Stimulated activated CD4-positive, alpha-beta T cell treated with anti-CD3 and anti-CD28 coated beads, Interleukin-1b, Interleukin-23, amount 100 ng/mL, for 1 hour (primary cell): ENCODE measurements at places on chromosomes 6 and 20.

DNA sequence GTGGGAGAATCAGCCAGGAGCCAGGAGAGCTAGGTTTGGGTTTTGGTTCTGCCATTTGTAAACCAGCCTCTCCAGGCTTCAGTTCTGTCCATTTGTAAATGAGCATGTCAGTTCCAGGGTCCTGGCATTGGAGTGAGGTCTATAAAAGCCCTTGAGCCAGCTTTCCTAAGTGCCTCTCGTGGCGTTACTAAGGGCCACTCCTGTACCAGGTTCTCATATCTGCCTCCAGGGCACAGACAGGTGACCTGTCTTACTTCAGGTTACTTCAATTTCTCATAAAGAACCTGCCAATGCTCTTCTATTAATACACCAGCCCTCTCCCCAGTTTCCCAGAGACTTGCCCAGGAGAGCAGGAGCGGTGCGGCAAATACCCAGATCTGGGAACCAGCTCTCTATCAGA lies 101.9 kb downstream of the VEGFA start:
- DNase-seq, result no peak

DNA sequence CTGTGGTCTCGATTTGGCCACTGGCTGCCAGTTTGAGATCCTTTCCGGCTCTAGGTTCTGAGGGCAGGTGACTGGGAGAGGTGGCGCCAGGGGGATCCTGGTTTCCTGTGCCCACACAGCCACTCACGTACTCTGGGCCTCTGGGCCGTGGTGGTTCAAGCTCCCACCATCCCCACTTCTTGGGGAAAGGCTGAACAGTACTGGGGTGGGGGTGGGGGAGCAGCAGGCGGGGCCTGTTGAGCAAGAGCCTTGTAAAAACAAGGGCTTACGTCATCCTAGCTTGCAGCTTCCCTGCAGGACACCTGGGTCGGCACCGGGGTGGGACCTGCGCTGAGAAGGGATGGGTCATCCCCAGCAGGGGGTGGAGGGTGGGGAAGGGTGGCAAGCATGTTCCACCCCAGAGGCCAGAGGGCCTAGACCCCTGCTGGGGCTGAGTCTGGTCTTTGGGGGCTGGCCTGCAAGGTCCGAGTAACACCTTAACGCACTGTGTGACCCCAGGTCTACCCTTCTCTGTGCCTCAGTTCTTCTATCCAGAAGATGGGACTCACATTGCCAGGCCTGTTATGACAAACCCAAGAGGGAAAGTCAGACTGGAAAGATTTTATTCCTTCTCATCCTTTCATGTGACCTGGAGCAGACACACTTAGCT lies 3.1 kb upstream of the CEBPB start:
- no peak for DNase-seq

DNA sequence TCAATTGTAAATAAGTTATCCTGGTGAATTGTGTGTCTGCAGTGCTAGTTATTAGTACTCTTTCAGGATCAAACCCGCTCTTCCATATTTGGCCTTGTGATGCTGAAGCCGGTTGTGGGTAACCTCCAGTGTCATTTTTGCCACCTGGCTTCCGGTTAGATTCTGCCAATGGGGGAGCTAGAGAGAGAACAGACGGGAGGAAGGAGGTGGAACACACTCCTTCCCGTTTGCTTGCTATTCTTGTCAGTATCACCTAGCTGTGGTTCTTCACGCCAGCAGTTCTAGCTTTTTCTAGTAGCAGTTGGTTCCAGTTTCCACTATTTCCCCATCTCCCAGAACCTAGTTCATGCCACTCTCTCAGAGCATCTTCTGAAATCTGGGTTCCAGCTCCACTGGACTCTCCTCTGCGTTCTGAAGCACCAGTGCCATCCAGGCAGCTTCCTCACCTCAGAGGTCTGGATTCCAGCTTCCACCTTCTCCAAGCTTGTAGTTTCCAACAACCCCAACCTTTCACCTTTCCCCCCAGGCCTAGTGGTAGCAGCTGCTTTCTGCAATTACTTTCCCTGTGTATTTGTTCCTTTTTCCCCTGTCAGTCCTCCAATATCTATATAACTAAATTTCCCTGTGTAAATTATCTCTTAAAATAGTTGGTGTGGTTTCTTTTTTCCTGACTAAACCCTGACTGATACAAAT lies 46.9 kb upstream of the LOC128125822 start:
- DNase-seq, result no peak

DNA sequence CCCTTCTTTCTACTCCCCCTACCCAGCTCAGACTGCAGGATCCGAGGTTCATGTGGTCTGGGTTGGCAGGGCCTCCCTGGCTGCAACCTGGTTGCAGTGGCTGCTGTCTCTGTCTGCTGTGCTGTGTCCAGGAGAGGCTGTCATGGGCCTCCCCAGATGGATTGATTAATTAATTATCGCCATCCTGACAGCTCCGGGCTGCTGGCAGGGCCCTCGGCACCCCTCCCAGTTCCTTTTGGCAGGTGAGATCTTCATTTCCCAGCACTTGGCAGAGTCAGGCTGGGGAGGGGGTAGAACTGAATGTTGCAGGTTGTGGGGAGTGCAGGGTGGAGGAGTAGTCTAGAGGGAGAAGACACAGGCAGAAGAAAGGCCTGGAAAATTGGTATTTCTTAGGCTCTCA lies 56.7 kb upstream of the ZFAND3 start:
- DNase-seq, result no peak

DNA sequence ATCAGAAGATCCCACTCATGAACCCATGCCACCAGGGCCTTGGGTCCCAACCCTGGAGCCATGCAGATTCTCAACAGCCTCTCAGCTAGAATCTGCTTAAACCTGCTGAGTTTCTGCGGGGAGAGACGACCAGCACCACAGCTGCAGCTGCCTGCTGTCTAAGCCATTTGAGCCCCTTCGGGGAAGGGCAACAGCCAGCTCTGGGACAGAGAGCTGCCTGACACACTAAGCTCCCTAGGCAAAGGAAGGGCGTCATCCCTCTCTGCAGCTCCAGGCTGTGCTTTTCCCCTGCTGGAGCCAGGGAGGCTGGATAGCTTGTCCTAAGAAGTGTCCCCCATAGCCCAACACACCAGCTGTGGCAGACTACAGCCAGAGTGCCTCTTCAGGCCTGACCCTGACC lies 182.5 kb downstream of the OTOR start:
- no peak for DNase-seq
